GM13976 (cell line): ENCODE measurements at places on chromosomes 16 and 17.

DNA sequence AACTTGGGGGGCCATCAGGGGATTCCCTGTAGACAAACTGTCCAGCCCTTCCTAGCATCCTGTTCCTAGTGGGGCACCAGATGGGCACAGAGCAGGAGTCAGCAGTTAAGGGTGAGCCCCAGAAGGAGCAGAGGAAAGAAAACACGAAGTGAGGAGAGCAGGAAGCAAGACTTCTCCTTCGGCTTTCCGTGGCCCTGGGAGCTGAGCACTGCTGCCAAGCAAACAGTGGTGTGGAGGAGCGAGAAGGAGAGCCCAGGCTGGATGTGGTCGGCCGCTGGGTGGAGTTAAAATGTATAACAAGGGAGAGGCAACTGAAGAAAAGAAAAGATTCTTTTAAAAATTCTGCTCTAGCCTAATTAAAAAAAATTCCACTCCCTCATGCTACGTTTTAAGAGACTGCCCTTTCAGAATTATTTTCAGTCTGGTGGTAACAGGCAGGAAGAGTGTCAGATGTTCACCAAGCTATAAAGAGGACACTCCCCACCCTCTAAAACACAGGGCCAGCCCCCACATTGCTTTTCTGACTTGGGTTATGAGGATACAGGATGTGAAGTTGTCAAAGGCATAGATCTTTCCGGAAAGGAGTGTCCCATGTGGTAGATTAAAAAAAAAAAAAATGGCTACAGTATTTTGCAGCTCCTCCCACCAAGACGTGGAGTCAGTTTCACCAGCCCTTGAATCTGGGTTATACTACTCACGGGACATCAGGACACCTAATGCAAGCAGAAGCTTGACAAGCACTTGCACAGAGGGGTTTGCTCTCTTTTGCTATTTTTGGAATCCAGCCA lies 74.9 kb upstream of the ZFHX3 start:
- DNase-seq = no peak

GRCh38 chr16:17638134-17638533 lies 167.4 kb upstream of the XYLT1 start:
- DNase-seq = no peak

- no peak for DNase-seq
Measured at GRCh38 chr17:69714669-69715068, 300.2 kb downstream of the MAP2K6 start.

GRCh38 chr17:2156666-2157065 lies 101.8 kb downstream of the HIC1 start:
- DNase-seq = no peak

- DNase-seq = peak; percentile 62
Measured at GRCh38 chr16:28981517-28981916, 3.3 kb upstream of the LAT start.

DNA sequence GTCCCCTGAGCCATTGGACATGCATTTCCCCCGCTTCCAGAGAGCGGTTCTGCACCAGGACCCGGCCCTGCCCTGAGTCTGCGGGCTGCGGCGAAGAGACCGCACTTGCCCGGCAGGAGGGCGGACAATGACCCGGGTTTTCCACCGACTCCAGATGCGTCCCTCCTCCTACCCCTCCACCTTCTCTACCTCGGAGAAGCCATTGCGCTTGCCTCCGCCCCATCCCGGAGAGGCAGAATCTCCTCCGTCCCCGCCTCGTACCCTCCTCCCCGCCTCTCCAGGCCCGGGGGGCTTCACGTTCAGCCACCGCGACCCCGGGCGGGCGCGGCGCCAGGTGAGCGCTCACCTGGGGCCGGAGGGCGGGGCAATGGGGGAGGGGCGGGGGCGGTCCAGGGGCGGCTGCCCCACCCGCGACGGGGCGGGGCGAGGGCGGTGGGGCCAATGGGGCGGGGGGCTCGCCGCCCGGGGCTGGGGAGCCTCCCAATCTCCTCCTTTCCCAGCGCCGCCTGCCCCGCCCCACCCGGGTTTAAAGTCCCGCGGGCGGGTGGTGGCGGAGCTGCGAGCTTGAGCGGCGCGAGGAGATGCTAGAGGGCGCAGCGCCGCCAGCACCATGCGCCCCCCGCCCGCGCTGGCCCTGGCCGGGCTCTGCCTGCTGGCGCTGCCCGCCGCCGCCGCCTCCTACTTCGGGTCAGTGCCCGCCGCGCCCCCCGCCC lies at the start of gene WNT9B:
Gene WNT9B, plus strand, starts transcription at position 555 of the 713 bp plus-strand sequence. Its CDS starts 56 bp downstream, at position 611.
- peak; percentile 45 for DNase-seq
